ENCODE measurements at places on chromosomes 4 and X.

DNA sequence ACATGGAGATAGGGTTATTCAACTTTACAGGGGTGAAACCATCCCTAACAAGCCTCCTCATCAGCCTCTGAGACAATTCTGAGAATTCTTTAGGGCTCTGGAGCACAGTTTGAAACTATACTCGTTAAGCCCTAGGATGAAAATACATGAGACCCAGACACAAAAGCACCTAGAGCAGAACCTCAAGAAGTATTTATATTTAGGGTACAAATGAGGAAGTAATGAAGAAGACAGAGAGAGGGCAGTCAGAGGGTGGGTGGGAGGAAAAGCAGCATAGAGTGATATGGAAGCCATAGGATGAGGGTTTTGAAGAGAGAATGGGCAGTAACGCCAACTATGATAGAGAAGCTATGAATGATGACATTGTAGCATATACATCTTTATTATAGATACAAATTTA is 250.3 kb downstream of the DCLK2 start:
- DNase-seq: no peak

GRCh38 chr4:76947369-76947768 is 2.2 kb upstream of the SEPTIN11 start:
- DNase-seq: no peak

GRCh38 chr4:168119100-168119499 is 26.8 kb downstream of the ANXA10 start:
- no peak for DNase-seq

- no peak for DNase-seq
These were observed 44.9 kb upstream of the STIM2 start for GRCh38 chr4:26815706-26816105.

GRCh38 chrX:119895843-119896326 is at the start of gene AKAP14:
TSS of gene AKAP14 (plus strand) at chrX:119895893. CDS start at chrX:119903224, 7,331 bp downstream.
- DNase-seq: no peak

GRCh38 chrX:110509755-110510532 is 151.3 kb downstream of the RTL9 start:
- no peak for DNase-seq

DNA sequence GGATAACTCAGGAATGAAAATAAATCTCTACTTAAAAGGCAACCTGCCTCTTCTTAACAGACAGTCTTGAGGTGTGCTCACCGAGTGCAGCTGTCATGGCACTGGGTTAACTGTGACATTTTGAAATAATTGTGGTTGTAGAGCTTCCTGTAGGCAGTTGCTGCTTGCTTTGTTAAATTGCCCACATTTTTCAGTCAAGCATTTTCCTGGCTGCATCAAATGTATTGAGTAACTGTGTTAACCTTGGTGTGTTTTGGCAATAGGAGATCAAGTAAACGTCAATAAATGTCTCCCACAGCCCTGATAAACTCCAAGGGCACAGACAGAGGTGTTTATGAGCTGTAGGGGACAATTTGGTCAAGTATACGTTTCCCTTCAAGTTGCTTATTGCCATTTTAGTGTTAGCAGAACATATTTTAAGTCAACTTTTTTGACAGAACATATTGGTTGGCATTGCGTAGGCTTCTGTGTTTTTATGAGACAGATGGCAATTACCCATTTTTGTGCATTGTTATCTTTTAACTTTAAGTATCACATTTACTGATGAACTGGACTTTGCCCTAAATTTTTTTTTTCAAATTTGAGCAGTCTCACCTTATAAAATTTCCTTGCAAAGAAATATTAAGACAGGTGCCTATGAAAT is 527.4 kb downstream of the C4orf33 start:
- no peak for DNase-seq

DNA sequence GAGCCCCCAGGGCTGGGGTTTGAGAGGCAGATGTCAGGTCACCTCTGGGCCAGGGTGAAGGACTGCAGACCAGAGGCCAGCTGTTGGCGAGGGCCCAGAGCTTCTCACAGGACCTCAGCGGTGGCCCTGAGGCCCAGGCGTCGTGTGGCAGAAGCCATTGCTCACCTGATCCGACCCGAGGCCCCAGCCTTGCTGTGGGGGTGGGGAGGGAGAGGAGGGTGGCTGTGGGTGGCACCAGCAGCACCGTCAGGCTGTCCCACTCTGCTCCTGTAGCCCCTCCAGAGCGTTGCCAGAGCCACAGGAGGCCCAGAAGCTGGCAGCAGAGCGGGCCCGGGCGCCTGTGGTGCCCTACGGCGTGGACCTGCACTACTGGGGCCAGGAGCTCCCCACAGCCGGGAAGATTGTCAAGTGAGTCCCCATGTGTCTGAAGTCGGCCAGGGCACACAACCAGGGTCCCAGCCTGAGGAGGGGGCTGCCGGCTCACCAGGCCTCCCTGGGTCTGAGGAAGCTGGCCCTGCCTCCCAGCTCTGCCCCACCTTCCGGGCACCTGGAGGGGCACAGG is 28.8 kb downstream of the UVSSA start:
- no peak for DNase-seq

GRCh38 chrX:42751573-42751972 is 26.4 kb downstream of the PPP1R2C start:
- DNase-seq: no peak

GRCh38 chr4:67051000-67051789 is 494.1 kb downstream of the CENPC start:
- no peak for DNase-seq

- DNase-seq: no peak
These were observed 898.8 kb downstream of the C4orf33 start for GRCh38 chr4:129994715-129995114.

DNA sequence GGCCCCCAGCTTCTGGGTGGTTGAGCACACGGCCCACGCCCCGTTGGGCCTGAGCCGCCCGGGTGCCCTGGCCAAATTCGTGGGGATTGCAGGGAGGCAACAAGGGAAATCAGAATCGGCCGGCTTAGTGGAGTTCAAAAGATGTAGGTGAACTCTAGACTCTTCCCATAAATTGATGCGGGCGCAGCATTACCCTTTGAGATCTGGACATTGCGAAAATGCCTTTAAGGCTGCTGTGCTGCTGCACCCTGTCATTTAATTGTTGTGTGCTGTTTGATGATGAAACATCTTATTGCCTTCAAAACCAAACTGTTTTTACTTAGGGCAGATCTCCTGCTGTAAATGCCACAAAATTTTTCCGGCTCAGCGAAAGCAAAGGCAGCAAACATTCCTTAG is 409 bp upstream of the MPP1 start:
- DNase-seq: no peak

- no peak for DNase-seq
These were observed 169.7 kb downstream of the RAP1GDS1 start for GRCh38 chr4:98430708-98431403.

GRCh38 chr4:76600447-76600846 is 165.4 kb downstream of the SHROOM3 start:
- no peak for DNase-seq

Data from GM13977 (cell line).